ENCODE measurements at places on chromosomes 16 and 17.
A peak's percentile ranks its signal among the peaks of the same experiment; 100 is the strongest.

DNA sequence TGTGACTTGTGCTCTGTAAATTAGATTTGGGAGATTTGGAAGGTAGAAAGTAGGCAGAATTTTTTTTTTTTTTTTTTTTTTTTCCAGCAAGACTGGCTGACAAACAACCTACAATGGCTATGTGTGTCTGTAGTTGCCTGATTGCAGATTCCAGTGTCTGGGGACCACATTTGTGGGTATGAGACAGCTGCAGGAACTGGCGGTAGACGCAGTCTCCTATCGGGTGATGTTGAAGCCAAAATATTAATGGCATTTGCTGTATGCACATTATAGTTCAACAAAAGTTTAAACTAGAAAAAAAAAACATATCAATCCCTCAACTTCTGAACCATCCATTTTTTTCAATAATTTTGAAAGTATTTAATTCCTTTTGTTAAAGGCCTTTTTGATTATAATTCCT, 665.2 kb downstream of the TOX3 start:
- no peak for DNase-seq

- DNase-seq, result no peak
Observed at GRCh38 chr16:81678326-81679095, 100.6 kb upstream of the PLCG2 start.

GRCh38 chr16:81237282-81237681, 1.2 kb upstream of the BCO1 start:
- no peak for DNase-seq

DNA sequence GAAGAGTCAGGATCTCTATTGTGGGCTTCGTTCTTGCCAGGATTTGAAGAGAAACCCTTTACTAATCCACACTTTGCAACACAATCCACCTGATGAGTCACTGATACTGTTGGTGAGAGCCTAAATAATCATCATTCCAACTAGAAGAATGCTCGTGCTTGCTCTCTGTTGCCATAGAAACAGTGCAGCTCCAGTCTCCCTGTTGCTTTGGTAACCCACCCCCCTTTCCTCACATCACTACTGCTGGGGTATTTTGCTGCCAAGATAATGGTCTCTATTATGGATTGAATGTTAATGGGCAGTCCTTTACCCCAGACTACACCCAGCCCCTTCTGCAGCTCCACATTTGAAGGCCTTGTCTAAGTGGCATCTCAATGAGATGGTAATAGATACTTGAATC, 190.4 kb downstream of the ABCC12 start:
- DNase-seq, result peak; percentile 56

DNA sequence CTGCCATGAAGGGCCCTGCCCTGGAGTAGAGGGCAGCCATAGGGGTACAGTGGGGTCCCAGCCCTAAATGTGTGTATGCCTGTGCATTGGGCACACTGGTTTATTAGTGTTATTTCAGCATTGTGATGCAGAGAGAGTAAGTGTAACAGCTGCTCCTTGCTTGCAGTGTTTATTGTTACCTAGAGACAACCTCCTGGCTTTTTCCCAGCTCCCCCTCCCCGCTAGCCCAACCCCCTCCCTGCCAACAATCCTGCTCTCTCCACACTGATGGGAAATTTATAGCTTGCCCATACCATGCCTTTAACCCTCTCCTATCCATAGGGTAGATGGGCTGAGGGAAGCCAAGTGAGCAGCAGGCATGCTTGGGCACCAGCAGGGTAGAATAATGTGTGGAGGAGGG, 51.3 kb downstream of the NEUROD2 start:
- DNase-seq, result peak; percentile 43
